ENCODE measurements at places on chromosomes 7 and 10.

- DNase-seq = no peak
Measured at GRCh38 chr10:103197903-103198302, 4.8 kb upstream of the NT5C2 start.

- no peak for DNase-seq
Measured at GRCh38 chr10:10320956-10321355, 696.7 kb upstream of the CELF2 start.

- no peak for DNase-seq
Measured at GRCh38 chr7:46850563-46851330, 731.2 kb downstream of the TNS3 start.

DNA sequence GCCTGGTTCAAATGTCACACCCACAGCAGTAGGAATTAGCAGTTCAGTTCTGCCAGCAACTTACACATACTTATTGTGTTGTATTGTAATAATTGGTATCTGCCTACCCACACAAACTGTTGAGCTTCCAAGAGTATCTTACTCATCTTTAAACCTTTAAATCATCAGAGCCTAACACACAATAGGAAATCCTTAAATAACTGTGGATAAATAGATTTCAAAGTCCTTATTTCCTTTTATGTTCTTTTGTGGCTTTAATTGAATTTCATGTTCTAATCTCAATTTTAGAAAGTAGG, 3.9 kb downstream of the CASD1 start:
- DNase-seq = no peak

DNA sequence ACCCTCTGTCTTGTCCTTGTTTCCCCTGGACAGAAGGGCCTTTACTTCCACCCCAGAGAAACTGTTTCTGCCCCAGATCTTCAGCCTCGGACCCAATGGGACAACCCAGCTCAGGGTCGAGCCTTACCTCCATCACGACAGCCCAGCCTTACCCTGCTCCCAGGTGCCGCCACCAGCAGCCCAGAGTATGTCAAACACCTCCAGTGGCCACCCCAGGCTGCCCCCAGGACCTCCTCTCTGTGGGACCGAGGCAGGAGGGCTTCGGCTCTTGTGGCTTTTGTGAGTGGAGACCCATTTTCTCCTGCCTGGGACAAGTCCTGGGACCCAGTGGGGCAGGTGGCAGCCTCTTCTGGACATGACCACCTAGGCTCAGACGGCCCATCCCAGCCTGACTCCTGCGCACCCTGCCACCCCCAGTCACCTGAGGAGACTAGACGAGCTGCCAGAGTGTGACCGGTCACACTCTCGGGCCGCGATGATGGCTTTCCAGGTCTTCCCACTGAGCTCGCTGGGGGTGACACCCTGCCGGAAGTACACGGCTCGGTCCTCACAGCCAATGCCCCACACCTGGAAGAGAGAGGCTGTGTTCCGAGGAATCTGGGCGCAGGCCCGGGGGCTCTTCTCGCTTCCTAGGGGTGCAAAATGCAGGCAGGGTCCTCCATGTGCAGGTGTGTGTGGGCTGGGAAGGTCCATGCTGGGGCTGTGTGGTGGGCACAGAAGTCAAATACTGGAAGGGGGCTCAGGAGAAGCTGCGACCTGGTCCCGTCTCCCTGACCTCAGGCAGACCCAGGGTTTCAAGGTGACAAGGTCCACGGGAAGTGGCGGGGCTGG, 15.5 kb downstream of the TECPR1 start:
- no peak for DNase-seq

- DNase-seq = no peak
Measured at GRCh38 chr7:66419210-66419609, 209.5 kb upstream of the KCTD7 start.

DNA sequence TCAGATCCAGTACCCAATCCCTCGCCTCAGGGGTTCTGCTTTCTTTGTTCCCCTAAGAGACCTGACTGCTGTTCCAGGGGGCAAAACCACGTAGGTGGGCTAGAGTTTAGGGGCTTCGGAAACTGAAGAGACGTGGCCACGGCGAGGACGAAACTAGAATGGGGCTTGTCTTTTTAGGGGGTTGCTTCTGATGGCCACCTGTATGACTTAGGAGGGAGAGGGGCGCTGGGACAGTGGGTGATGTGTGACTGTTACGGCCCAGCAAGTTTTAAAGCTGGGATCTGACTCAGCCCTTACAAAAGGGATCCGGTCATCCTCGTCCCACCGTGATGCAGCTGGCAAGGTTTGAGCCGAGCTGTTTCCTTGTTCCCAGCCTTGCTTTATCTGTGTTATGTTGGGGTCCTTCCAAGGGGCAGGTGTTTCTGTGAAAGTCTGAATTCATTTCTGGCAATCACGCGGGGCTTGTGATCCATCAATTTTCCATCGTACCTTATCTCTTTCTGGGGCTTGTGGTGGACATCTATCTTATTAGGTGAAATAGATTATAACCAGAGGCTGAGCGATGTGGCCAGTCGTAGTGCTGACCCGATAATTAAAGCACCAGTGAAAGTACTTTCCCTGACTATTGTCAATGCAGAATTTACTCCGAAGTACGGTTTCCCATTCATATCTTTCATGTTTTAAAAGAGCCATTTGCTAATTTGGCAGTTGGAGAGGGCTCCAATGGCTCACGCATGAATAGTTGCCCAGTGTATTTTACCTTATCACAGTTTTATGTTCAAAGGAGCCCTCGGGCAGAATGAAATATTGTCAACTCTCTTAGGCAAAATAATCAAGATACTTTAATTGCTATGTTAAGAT, 830 bp downstream of the MET start:
- DNase-seq = no peak

- DNase-seq = no peak
Measured at GRCh38 chr10:103933557-103934121, 15.7 kb upstream of the STN1 start.

DNA sequence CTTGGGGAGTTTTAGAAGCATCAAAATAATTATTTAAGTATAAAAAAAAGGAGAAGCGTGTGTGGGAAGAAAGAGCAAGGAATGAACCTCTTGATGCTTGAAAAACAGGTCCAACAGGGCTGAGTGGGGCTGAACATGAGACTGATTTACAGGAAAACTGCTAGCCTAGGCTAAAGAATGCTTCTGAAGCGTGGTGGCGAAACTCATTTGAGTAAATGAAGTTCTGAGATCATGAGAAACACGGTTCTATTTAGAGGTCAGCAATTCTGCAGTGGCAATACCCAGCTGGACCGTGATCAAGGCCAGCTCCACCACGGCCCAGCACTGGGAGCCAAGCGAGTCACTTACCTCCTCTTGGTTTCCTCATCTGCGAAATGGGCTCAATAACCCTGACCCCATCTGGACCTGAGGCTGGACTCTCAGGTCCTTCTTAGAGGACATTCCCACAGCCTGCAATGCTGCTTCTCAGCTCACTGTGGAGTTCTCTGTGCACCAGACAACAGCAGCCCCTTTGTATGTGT, 140.1 kb upstream of the ADAM12 start:
- no peak for DNase-seq

GRCh38 chr7:26307226-26307625, 15.6 kb downstream of the SNX10 start:
- no peak for DNase-seq

GRCh38 chr10:21519941-21520436, 5.5 kb downstream of the SKIDA1 start:
- no peak for DNase-seq
